Mesangial cell (primary cell): ENCODE measurements at places on chromosomes 5 and 9. TPM values are rescaled to one million over a fixed set of nuclear protein-coding genes. Genes with fewer than 3 reads are reported as not detected.

TIMD4 gene
- 0.38 TPM in 1 of 2 replicates, not detected in the other for total RNA-seq

SLC6A3 gene
- total RNA-seq: not detected in 2 replicates

GPR150 gene
- total RNA-seq: under 0.01 and 0.51 TPM in 2 replicates

IFNB1 gene
- not detected in 2 replicates for total RNA-seq

OR1K1 gene
- not detected in 2 replicates for total RNA-seq

SNCB gene
- not detected in 2 replicates for total RNA-seq

ALAD gene
- 6.8 and 13.9 TPM in 2 replicates for total RNA-seq

SV2C gene
- total RNA-seq: not detected in 2 replicates

PIP5K1B gene
- total RNA-seq: 0.13 and 0.33 TPM in 2 replicates

TDRD7 gene
- total RNA-seq: 5.9 and 6.5 TPM in 2 replicates

NDST1 gene
- 103 and 157 TPM in 2 replicates for total RNA-seq

ACTL7A gene
- total RNA-seq: not detected in 2 replicates

IZUMO3 gene
- total RNA-seq: not detected in 2 replicates

GHR gene
- total RNA-seq: 0.49 and 0.51 TPM in 2 replicates

ARL10 gene
- 7.5 and 15.3 TPM in 2 replicates for total RNA-seq

NRARP gene
- 0.38 and 1.8 TPM in 2 replicates for total RNA-seq

DDX4 gene
- total RNA-seq: not detected in 2 replicates

CTXN3 gene
- total RNA-seq: not detected in 2 replicates

ADRB2 gene
- 0.89 and 1.3 TPM in 2 replicates for total RNA-seq

KCNV2 gene
- not detected in 2 replicates for total RNA-seq

SCGB3A2 gene
- not detected in 2 replicates for total RNA-seq

ANKRD18B gene
- 4.6 and 4.8 TPM in 2 replicates for total RNA-seq

C7 gene
- 0.38 TPM in 1 of 2 replicates, not detected in the other for total RNA-seq

DRD1 gene
- not detected in 2 replicates for total RNA-seq

MARCOL gene
- total RNA-seq: not detected in 2 replicates

SDHA gene
- total RNA-seq: 73.8 and 77.4 TPM in 2 replicates

LMX1B gene
- total RNA-seq: 0.63 and 0.98 TPM in 2 replicates

CRHBP gene
- total RNA-seq: 0.33 and 2.9 TPM in 2 replicates

PCDHA12 gene
- total RNA-seq: 0.25 TPM in 1 of 2 replicates, not detected in the other

LHX6 gene
- under 0.01 and 0.13 TPM in 2 replicates for total RNA-seq

IFNA16 gene
- total RNA-seq: not detected in 2 replicates

IFNA4 gene
- total RNA-seq: not detected in 2 replicates

N4BP3 gene
- 1.3 and 1.8 TPM in 2 replicates for total RNA-seq

WDR31 gene
- 0.16 and 1.8 TPM in 2 replicates for total RNA-seq

RGS7BP gene
- total RNA-seq: 0.89 TPM in 1 of 2 replicates, not detected in the other

GABRA1 gene
- not detected in 2 replicates for total RNA-seq

TMEM252 gene
- total RNA-seq: not detected in 2 replicates

SYNPO gene
- total RNA-seq: 4.1 and 11.0 TPM in 2 replicates

PCDHA9 gene
- under 0.01 TPM in 1 of 2 replicates, not detected in the other for total RNA-seq

PARP8 gene
- 7.0 and 9.4 TPM in 2 replicates for total RNA-seq

LHFPL2 gene
- total RNA-seq: 31.6 and 34.4 TPM in 2 replicates

GABBR2 gene
- total RNA-seq: under 0.01 and 0.98 TPM in 2 replicates

SET gene
- total RNA-seq: 141 and 170 TPM in 2 replicates

NEUROG1 gene
- not detected in 2 replicates for total RNA-seq

C5orf34 gene
- total RNA-seq: 0.89 and 5.7 TPM in 2 replicates

ARHGEF39 gene
- total RNA-seq: 0.89 and 11.1 TPM in 2 replicates

FSD1L gene
- 1.6 and 2.0 TPM in 2 replicates for total RNA-seq

LCN9 gene
- not detected in 2 replicates for total RNA-seq

SMIM33 gene
- under 0.01 TPM in 1 of 2 replicates, not detected in the other for total RNA-seq

AGXT2 gene
- total RNA-seq: not detected in 2 replicates

IRX2 gene
- 0.33 and 4.6 TPM in 2 replicates for total RNA-seq

IL3 gene
- not detected in 2 replicates for total RNA-seq

ZFP2 gene
- total RNA-seq: 0.33 and 1.1 TPM in 2 replicates

ISCA1 gene
- 20.3 and 22.5 TPM in 2 replicates for total RNA-seq

NR2F1 gene
- 42.4 and 71.4 TPM in 2 replicates for total RNA-seq

DIRAS2 gene
- total RNA-seq: 3.4 and 9.8 TPM in 2 replicates
